ENCODE measurements at places on chromosomes 3 and 15.

GRCh38 chr3:97694876-97695275 lies 69.7 kb upstream of the ARL6 start:
- DNase-seq = no peak

DNA sequence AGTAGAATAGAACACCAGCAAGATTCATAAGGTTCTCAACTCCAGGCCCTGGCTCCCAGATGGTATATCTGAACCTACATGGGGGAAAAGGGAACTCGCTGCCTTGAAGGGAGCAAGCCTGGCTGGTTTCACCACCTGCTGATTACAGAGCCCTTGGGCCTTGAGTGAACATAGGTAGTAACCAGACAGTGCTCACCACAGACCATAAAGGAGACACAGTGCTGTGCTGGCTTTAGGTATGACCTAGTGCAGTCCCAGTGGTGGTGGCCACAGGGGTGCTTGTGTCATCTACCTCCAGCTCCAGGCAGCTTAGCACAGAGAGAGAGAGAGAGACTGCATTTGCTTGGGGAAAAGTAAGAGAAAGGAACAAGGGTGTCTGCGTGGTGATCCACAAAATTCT lies 409.8 kb downstream of the FGF12 start:
- DNase-seq = no peak

GRCh38 chr3:7503431-7503830 lies 642.5 kb downstream of the GRM7 start:
- DNase-seq = no peak

DNA sequence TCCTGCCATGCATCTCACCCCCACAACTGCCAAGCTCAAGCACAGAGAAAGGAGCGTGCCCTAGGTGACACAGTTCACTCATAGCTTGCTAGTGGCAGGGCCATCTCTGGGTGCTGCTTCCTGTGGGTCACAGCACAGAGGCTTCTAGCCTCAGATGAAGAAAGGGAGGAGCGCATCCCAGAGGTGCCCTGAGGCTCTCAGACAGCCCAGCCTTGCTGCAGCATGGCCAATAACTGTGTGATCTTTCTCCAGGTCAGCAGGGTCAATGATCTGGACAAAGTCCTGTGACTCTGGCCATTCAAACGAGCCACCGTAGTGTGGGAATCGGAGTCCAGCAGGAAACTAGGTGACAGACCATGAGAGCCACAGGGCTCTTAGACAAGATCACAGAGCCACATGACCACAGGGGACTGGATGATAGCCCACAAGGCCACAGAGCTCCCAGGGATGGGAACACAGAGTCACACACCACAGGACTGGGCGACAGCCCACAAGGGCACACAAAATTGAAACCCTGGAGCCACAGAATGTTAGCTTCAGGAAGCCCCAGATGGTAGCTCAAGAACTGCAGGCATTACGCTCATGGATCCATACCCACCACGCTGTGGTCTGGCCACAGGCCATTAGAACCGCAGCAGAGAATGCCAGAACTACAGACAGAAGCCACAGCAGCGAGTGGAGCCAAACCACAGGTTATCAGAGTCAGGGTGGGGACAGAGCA lies 25.9 kb upstream of the GRIP2 start:
- no peak for DNase-seq

DNA sequence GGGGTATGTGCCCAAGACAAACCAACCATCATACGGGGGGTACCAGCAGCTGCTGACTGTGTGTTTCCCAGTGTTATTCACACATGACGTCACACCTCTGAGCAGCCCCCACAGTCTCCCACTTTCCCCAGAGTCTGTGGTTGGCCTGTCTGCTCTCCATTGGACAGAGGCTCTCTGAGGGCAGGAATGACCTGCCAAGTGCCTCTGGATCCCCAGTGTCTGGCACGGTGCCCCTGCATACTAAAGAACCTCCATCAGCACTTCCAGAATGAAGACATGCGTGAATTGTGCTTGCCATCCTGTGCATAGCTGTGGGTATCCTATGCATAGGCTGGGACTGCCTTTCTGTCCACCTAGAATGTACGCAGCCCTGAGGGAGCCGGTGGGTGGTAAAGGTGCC lies 3.5 kb upstream of the CCDC9B start:
- DNase-seq = no peak

GRCh38 chr3:169634618-169635236 lies 28.8 kb downstream of the MECOM start:
- no peak for DNase-seq

DNA sequence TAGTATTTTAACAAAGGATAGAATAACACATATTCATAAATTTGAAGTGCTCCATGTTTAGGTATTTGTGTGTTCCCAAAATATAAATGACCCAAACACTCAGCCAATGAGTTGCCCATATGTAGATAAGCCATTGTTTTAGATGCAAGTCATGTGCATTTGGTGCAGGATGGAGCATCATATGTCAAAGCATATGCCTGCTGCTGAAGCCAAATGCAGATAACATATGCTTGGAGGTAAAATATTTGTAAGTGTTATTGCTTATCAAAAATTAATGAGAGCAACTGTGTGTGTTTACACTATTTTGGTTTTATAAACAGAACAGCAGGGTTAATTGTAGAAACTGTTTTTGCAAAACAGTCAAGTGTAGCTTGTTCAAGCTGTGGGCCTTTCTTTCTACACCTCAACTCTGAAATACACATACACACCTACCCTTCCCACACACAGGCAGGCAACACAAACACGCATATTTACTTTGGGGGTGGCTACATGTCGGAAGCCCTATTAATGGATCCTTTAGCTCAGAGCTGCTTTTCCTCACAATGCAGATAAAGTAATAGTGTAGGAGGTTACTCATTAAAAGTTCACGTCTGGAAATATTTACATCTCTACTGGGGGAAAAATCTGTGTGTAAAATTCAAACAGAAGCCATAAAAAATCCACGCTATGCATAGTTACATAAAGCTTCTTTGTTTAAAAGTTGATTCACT lies 521.4 kb downstream of the ZNF385D start:
- DNase-seq = no peak

DNA sequence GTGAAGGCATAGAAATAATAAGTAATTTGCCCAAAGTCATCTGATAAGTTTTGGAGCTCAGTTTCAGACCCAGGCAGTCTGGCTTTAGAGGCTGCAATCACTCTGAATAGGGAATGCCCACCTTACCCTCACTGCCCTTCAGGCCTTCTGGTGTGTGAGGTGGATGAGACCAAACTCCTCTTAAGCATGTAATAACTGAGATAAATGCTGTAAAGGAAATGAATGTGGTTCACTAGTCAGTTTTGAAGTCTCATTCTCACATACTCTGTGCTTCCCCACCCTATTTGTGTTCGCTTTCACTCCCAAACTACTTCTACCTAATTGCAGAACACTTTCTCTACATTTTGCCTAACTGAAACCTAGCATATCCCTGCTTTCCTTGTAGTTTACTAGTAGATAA lies 144.1 kb downstream of the FILIP1L start:
- no peak for DNase-seq

DNA sequence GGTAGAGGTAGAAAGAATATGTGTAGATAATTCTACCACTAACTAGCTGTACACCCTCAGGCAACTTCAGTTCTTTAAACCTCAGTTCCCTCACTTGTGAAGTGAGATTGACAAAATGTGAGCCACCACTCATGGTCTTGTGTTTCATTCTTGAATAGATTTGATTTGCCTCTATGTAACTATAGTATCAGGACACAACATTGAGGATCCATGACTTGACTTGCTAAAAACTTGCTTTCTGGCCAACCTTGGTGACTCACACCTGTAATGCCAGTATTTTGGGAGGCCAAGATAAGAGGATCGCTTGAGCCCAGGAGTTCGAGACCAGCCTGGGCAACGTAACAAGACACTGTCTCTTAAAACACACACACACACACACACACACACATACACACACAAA lies 115.8 kb upstream of the FLNB start:
- no peak for DNase-seq

DNA sequence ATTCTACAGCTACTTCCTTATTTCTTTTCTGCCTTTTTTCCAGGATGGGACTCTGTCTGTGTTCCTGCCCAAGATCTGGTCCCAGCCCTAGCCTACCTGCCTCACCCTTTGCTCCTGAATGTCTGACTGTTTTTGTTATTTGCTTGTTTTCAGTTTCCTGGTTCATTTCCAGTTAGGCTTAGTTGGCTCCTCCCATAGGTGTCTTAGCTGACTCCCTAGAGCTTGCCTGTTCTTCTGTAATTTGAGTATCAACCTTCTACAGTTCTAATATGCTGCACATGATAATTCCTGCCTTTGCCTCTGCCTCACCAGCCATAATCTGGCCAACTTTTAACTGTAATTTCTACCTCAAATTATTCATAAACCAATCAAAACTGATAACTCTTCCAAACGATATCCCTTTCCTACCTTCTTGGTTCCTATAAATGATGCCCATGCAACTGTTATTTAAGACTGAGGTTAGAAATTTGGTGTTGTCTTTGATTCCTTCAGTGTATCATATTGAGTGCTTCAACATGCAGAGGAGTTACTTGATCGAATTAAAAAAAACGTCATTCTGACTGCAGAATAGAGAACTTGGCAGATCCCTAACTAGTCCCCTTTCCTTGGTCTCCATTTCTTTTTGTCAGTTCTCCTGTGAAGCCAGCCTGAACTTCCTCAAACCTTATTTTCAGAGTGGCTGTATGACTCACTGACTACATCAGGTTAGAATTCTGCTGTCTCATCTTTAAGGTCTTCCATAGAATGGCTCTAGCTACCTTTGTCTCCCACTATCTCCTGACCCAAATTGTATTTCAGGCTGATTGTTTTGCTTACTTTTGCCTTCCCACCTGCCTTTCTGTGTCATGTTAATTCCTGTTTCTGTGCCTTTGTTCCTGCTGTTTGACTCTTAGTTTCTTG lies 8.4 kb downstream of the GOLM2 start:
- DNase-seq = no peak

DNA sequence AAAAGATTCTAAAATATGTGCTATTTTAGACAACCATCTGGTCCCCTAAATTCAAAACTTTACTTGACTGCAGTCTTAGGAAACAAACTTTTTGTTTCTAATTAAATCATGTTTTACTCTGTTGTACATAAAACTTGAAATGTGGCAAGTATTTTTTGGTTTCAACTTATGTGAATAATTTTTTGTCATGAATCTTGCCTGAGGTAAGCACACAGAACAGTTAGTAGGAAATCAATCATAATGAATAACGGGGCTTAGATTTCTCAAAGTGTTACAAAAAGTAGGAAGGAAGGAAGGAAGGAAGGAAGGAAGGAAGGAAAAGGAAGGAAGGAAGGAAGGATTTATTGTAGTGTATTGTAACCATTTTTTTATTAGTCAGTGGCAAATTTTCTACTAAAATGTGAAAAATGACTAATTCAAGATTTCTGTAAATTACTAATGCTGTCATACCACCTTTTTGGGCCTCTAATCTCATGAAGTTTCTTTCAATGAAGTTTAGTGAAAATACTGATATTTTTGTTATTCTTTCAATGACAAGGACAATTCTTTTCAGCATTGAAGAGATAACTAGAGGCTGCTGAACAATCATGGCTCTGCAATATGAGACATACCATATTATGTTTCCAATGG lies 1689.2 kb downstream of the OTOL1 start:
- DNase-seq = no peak

- DNase-seq = no peak
These were observed 242.8 kb upstream of the UBE2E2 start for GRCh38 chr3:22960105-22960984.

- no peak for DNase-seq
These were observed 109.1 kb downstream of the PPP2R3A start for GRCh38 chr3:136074546-136075170.

- DNase-seq = no peak
These were observed 261.4 kb downstream of the GBE1 start for GRCh38 chr3:81500039-81500438.

GRCh38 chr3:52218937-52219650 lies 6.4 kb downstream of the TLR9 start:
- no peak for DNase-seq

DNA sequence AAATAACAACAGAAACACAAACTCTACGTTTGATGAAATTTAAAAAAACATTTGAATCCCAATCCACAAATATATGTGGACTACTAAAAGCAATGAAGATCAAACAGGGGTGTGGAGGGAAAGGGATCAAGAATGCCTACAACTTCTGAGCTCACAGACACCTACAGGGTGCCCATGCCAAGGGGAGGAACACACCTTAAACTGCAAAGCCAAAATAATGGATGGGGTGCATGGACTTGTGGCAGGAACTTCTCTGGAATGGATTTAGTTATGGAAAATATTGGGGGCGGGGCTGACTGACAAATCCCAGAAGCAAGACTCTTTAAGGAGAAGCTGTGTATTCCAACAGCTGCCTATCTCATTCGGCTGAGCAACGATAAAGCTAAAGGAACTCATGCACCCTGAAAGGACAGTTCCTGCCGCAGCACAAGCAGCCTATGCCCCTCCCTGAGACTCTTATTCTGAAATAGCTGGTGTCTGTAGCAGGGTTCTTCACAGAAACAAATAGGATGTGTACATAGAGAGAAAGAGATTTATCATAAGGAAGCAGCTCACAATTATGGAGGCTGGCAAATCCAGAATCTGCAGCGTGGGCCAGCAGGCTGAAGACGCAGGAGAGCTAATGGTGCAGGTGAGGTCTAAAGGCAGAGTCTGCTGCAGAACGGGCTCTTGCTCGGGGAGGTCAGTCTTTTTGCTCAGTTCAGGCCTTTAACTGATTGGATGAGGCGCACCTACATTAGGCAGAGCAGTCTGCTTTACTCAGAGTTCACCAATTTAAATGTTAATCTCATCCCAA lies 24.5 kb upstream of the PLA2G4D start:
- DNase-seq = no peak

DNA sequence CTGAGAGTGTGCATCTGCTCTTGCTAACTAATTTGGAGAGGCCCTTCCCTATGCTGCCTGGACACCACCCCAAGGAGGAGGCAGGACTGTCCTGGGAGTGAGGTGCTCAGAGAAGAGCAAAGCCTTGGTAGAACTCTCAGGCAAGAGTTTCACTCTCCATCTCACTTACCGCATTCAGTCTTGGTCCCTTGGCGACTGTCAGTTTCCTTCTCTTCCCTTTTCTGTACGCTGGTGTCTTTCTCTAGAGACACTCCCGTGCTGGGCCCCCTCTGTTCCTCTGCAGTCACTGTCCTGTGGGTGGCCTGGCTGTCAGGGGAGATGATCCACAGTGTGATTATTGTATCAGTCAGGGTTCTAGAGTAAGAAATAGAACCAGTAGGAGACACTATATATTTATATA lies 44.0 kb downstream of the IDH2 start:
- DNase-seq = no peak

GRCh38 chr3:27642796-27643195 lies 79.3 kb downstream of the EOMES start:
- DNase-seq = no peak

DNA sequence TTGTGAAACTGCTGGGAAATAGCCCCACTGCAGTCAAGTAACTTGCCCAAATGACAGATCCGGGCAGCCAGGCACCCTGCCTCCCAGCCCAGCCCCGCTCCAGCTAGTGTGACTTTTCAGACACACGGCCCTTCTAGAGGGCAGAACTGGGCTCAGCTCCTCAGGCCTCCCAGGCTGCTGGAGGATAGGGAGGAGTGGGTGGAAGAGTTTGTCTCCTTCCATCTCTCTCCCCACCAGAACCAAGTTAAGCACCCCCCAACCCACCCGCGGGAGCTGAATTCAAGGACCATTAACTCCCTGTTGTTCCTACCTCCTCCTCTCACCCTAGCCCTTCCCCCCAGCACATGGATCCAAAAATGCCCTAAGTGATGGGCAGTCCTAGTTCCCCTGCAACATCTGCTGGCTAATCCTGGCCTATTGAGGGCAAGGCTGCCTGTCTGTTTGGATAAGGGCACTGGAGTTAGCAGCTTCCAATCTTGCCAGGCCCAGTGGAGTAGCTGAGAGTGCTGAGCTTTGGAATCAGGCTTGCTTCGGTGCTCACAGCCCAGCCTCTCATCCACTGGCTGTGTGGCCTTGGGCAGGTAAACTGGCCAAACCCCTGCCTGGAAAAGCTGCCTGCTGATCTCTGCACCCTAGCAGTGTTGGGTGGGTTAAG lies 3.1 kb downstream of the CCDC33 start:
- no peak for DNase-seq

Measured in stimulated activated CD8-positive, alpha-beta memory T cell treated with anti-CD3 and anti-CD28 coated beads, Interleukin-4, amount 100 ng/mL, for 24 hours (primary cell).